ENCODE measurements at places on chromosomes 4 and X. TPM values are rescaled to one million over a fixed set of nuclear protein-coding genes. Genes with fewer than 3 reads are reported as not detected.

ASMT gene
- polyA plus RNA-seq, result 0.53 TPM

GAB3 gene
- polyA plus RNA-seq, result 2.1 TPM

ZBTB49 gene
- 7.5 TPM for polyA plus RNA-seq

EGF gene
- polyA plus RNA-seq, result 4.6 TPM

DMRTC1 gene
- polyA plus RNA-seq, result 0.36 TPM

DUX4 gene
- 0.70 TPM for polyA plus RNA-seq

HELT gene
- not detected for polyA plus RNA-seq

NUDT6 gene
- polyA plus RNA-seq, result 21.0 TPM
